ENCODE measurements at places on chromosomes 12 and 14.

- no peak for DNase-seq
These were observed 33.4 kb downstream of the DIP2B start for GRCh38 chr12:50538182-50538581.

DNA sequence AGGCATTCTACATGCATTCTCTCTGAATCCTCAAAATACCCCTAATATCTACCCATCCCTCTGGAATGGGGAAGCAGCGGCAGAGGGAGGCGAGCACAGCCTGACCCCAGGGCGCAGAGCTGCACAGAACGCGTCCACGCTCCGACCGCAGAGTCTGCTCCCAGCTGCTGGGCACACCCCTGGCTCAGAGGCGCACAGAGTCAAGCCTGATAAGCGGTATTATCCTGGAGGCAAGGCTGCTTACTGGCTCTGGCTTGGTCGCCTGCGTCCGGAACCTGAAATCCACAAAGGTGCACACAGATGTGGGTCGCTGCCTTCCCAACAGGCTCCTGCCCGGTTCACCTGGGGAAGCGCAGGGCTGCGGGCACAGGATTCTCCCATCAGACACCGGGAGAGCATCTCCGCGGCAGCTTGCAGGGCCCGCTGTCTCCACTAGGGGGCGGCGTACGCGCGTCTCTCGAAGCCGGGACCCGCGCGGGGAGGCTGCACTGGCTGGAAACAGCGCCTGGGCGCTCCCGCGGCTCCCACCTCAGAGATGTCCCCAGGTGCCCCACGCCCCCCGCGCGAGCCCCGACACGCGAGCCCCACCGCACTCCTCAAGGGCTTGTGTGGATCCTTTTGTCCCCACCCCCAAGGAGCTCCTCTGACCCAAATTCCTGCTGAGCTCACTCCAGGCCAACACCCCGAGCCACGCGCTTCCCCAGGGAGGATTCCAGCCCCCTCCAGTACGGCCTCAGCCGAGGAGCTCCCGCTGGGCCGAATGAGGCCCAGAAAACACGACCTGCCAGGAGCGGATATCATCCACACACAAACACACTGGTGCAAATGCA lies 120.1 kb upstream of the FZD10 start:
- peak; percentile 67 for DNase-seq

- no peak for DNase-seq
These were observed 2.1 kb upstream of the FOXG1 start for GRCh38 chr14:28764257-28765160.

DNA sequence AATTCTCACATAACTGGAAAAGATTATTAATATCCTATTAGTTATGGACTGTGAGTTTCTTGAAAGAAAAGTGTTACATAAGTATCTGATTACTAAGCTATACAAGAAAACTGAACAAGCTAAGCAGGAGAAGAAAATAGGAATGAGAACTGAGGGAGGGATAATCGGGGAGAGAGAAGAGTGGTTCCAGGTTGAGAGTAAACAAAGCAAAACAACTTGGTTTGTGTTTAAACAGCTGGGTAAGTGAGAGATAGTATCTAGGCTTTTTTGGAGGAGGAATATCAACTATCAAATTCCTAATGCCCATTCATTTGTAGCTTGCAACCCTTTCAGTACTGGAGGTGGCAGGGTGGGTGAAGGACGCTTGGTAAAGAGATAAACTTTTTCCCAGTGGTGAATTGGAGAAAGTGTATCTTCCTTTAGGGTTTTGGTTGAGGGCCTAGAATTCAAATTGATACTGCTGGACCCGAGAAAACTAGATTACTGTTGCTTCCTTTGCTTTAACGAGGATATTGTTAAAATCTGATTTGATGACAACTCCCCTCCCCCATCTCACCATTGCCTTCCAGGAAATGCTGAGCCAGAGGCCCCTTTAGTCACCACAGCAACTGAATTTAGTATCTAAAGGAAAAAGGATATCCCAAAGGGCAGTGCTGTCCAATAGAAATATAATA lies 2.0 kb upstream of the SLC2A3 start:
- DNase-seq, result no peak

DNA sequence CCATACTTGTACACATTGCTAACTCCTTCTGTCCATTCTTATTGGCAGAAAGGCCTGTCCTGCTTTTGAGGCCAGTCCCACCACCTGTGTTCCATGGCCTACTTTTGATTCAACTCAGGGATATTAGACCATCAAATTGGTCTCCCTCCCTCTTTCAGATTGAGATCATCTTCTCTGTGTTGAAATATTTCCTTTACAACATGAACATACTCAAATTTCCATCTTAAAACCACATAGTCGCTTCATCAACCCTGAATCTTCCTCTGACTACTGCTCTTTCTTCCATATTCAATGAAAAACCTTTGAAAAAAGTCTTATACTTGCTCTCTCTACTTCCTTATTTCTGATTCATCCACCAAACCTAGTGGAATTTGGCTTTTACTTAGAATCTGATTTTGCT lies 34.9 kb downstream of the TRMT5 start:
- DNase-seq, result no peak

GRCh38 chr12:95105540-95105939 lies 32.1 kb upstream of the NR2C1 start:
- no peak for DNase-seq

GRCh38 chr14:71363946-71364925 lies 457.0 kb downstream of the PCNX1 start:
- DNase-seq, result no peak

DNA sequence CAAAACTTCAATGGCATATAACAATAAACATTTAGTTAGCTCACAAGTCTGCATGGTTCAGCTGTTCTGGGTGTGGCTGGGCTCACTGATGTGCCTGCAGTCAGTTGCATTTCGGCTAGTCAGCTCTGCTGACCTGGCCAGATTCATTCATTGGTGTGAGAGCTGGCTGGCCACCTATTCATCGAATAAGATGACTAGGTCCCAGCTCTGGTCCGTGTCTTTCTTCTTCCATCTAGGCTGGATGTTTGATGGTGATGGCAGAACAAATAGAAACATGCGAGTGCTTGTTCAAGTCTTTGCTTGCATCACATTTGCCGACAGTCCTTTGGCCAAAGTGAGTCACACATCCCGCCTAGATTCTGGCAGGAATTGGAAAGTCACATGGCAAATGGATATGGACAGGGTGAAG lies 203.3 kb upstream of the CRY1 start:
- no peak for DNase-seq

- DNase-seq, result no peak
These were observed 44.7 kb upstream of the CEP83 start for GRCh38 chr12:94504386-94504785.

DNA sequence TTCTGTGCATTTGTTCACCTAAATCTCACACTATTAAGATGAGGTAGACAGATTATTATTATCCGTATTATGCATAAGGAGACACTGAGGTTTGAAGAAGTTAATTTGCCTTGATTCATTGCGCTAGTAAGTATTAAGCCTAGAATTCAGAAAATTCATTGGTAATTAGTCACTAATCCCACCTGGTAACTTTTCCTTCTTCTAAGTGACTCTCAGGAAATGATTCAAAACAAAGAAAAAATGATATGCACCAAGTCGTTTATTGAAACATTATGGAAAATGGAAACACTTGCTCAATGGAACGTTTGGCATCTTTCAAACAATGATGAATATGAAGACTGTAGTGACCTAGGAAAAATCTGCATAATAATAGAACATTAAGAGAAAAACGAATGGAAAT lies 15.2 kb downstream of the RFX4 start:
- DNase-seq, result no peak

DNA sequence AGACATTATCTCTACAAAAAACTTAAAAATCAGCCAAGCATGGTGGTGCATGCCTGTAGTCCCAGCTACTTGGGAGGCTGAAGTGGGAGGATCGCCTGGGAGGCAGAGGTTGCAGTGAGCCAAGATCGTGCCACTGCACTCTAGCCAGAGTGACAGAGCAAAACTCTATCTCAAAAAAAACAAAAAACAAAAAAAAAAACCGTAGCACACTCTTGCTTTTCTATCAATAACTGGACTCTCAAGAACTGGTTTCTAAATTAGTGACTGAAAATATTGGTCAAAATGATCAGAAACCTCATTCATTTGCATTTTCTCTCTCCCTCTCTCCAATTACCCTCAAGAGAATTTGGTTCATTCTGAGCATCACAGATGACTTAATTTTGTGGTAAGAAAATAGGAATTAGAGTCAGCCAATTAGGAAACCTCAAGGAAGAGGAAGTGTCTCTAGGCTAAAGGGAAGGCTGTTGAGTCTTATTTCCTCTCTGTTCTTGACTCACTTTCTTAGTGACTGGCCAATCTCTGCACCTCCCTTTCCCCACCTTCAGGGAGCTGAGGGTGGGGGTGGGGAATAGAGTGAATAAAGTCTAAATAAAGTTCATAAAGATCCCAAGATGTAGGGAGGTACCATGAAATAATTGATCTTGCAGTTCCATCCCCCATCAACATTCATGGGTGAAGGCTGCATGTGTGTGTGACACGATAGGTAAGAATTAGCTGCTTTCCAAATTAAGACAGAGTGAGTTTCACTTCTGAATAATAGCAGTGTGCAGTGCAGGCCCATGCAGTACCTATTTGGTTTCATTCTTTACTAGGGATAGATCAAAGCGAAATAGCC lies 6.8 kb upstream of the PSMA6 start:
- DNase-seq, result no peak

DNA sequence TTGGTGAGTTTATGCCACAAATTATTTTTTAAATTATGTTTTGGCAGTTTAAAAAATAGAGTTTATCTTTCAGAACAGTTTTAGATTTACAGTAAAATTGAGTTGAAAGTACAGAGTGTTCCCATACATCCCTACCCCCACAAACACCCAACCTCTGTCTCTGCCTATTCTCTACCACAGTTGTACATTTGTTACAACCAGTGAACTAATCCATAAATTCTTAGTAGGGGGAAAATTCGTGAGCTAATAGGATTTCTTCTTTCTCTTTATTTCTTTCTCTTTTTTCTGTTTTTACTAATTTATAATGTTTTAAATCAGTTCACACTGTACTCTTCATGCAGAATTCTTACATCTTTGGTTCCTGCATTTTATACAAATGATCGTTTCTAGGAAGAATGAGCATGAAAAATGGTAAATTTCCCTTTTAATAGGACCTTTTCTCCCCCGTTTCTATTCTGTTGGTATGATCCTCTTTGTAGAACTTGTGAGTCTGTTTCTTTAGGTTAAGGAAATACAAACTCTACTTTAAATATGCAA lies 56.7 kb downstream of the MIPOL1 start:
- no peak for DNase-seq

GRCh38 chr12:76374386-76375020 lies 26.3 kb upstream of the BBS10 start:
- no peak for DNase-seq

- DNase-seq, result no peak
These were observed 269.3 kb upstream of the NPAS3 start for GRCh38 chr14:32669391-32669790.

GRCh38 chr12:67698672-67699581 lies 50.4 kb downstream of the DYRK2 start:
- DNase-seq, result no peak

- no peak for DNase-seq
These were observed 2.2 kb upstream of the PXN start for GRCh38 chr12:120267736-120268135.

GRCh38 chr12:95942101-95942523 lies 302 bp downstream of the CCDC38 start:
- no peak for DNase-seq

DNA sequence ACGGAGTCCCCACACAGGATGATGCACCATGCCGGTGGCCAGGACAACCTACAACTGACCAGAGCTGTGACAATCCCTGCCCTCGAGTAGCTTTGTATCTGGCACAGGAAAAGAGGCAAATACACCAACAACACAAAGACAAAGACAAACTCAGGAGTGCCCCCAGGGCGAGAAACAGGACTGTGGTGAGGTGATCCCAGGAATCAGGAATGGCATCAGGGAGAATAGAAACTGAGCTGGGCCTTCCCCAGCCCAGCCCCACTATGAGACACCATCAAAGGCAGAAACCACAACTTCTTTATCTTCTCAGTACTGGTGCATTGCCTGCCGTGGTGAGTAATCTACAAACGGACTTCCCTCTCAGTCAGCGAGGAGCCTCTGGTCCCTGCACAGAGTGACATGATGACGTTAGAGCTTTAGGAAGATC lies 157.7 kb downstream of the TTC7B start:
- DNase-seq, result no peak

- DNase-seq, result no peak
These were observed 40.3 kb downstream of the IFNG start for GRCh38 chr12:68119250-68119649.

DNA sequence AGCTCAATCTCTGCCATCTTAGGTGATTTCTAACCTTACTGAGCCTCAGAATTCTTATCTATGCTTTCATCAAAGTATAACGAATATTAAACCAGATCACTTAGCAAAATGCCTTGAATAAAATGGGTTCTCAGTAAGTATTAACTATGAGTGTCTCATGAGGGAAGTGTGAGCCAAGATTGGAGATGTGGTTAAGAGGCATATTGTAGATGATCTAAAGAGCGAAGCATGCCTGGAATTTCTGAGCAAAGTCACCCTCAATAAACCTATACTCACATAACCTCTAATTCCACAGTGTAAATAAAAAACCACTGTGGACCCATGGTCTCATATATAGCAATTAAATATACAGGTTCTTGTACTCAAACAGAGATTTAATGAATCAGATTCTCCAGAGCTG lies 193.1 kb upstream of the FSCB start:
- no peak for DNase-seq

DNA sequence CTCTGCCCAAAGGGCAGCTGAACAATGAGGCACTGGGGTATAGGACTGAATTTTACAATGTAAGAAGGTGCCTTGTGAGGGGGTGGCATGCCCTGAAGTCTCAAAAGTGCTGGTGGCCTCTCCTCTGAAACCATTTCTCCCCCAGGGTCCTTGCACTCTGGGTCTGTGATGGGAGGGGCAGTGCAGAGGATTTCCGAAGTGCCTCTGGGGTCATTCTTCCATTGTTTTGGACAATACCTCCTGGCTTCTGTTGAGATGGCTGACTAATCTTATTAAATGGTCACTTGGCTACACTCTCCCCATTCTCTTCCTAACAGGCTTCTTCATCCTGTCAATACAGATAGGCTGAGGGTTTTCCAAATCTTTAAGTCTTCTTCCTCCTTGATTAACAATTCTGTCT lies 59.3 kb downstream of the UNC79 start:
- DNase-seq, result no peak

- DNase-seq, result no peak
These were observed 8.1 kb downstream of the PTGES3 start for GRCh38 chr12:56679883-56680575.

DNA sequence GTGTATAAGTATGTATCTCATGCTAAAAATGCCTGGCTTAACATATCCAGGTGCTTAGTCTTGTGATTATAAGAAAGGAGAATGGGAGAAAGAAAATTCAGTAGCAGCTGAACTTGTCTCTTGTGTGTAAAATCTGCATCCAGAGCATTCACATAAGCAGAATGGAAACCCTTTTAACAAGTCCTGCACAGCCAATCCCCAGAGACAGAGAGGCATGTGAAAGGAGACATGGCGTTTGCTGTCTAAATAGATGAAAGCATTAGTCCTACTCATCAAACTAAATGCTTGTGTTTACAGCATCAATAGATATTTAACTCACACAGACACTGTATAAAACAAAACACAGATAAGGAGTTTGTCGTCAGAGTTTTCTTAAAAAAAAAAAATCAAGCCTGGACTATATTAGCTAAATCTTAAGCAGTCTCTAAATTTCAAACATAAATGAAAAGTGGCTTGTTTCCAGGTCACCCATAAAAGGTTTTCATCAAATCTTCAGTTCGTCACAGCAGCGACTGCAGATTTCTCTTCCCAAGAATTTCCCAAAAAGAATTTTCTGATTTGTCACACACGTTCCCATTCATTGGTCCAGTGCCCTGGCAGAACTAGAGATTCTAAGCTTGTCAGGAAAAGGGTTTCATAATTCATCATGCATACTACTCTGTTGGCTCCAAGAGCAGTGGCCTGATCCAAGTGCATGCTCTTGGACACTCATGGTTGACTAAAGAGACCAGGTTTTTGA lies 249.2 kb downstream of the BTG1 start:
- peak; percentile 49 for DNase-seq

Measured in femur (tissue), 1 donor.